RPMI8226 (cell line): ENCODE measurements at places on chromosomes 13 and 19.

DNA sequence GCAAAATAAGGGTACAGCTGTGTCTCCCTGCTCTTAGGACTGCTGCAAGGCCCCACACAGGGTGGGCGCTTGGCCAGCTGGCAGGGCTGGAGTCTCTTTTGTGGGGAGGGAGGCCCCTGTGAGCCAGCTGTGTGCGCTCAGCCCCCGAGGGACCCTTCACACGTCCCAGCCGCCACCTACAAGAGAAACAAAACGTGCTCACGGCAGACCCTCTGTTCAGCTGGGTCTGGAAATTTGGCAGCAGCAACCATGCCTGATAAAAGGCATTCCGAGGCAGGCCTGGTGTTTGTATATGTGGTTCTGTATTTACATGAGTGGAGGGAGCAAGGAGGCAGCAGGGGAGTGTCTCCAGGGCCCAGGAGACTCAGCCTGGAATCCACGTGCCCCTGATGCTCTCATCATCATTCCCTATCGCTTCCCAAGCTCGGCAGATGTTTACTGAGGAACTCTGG lies 49.7 kb downstream of the CRTC1 start:
- no peak for DNase-seq

- no peak for DNase-seq
Measured at GRCh38 chr19:11284515-11284914, 11.4 kb upstream of the TSPAN16 start.

DNA sequence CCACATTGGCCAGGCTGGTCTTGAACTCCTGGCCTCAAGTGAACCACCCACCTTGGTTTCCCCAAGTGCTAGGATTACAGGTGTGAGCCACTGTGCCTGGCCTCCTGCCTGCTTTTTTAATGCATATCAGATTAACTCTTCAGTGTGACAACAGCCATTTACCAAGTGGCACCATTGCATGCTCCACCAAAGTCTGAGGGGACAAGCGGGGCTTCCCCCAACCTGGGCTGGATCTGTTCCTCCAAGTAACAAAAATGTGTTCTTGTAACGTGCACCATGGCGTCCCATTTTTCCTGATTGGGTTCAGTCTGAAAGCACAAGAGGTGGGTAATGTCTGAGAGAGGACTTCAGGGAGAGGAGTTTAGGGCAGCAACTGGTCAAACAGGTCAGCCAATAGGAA lies 77.8 kb downstream of the TEX29 start:
- DNase-seq, result no peak

GRCh38 chr13:30362869-30363268 lies 55.5 kb upstream of the KATNAL1 start:
- no peak for DNase-seq

- no peak for DNase-seq
Measured at GRCh38 chr19:4013886-4014540, 6.5 kb downstream of the PIAS4 start.

DNA sequence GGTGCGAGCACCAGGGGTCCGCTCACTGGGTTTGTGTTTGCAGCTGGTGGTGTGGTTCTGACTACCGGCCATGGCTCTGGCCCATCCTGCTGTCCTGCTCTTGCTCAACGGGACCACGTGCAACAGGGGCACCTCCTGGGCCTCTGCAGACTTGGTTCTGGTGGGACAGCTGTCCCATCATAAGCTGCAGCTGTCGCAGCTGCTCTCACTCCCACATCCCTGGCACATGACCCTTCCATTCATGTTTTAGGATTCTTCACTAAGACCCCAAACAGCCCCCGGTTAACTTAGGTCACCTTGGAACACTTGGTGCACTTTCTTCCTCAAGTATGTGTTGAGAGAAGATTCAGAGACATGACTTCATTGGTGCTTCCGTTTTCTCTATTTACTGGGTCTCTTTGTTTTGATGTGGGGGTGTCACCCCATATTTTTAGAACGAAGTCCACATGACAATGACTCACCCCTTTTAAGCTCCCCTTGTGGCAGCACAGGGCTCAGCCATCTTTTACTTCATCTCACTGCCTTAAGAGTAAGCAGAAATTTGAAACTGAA lies 68.4 kb upstream of the ARHGEF7 start:
- DNase-seq, result peak; percentile 23

GRCh38 chr19:34943861-34944573 lies 17.3 kb downstream of the ZNF30 start:
- DNase-seq, result no peak

DNA sequence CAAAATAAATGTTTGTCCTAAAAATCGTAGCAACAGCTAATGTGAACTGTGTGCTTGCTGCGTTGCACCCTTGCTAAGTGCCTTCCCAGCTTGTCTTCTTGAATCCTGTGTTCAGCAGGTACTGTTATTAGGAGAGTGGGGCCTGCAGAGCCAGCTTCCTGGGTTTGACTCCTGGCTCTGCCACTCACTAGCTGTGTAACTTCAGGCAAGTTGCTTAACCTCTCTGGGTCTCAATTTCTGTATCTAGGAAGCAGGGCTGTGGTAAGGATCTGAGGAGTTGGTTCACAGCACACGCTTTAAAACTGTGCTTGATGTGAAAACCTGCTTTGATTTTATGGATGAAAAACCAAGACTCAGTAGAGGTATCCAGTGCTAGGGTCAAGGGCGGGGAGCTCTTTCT lies 10.0 kb downstream of the NFIX start:
- no peak for DNase-seq
